Stimulated activated CD4-positive, alpha-beta T cell treated with anti-CD3 and anti-CD28 coated beads, Interleukin-15, amount 100 ng/mL, for 1 hour (primary cell): ENCODE measurements at places on chromosomes 6 and 20.

DNA sequence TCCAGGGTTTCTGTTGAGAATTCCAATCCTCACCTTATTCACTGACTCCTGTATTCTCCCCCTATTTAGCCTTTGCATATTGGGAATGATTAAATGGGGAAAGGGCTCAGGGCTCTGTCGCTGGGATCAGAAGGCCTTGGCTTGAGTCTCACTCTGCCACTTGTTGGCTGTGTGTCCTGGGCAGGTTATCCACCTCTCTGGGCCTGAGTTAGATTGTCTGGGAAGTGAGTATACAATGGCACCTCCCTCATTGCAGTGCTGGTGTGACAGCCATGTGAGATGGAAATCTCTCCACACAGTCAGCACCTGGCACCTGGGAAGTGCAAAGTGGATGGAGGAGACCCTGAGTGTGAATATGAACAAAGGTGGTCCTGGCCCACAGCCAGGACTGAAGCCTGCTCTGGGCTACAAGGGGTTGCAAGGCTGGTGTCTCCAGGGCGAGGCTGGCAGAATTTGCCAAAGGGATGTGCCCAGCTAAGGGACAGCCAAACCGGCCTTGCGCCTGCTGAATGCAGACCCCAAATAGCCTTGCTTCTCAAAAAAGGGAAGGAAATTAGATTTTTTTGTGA lies 200.0 kb upstream of the PMEPA1 start:
- no peak for DNase-seq

- DNase-seq = no peak
Measured at GRCh38 chr20:14687313-14687712, 349.9 kb upstream of the FLRT3 start.

- DNase-seq = no peak
Measured at GRCh38 chr20:46205349-46205748, 87.2 kb downstream of the CD40 start.

GRCh38 chr20:44018259-44018941 lies 103.7 kb downstream of the TOX2 start:
- DNase-seq = no peak

DNA sequence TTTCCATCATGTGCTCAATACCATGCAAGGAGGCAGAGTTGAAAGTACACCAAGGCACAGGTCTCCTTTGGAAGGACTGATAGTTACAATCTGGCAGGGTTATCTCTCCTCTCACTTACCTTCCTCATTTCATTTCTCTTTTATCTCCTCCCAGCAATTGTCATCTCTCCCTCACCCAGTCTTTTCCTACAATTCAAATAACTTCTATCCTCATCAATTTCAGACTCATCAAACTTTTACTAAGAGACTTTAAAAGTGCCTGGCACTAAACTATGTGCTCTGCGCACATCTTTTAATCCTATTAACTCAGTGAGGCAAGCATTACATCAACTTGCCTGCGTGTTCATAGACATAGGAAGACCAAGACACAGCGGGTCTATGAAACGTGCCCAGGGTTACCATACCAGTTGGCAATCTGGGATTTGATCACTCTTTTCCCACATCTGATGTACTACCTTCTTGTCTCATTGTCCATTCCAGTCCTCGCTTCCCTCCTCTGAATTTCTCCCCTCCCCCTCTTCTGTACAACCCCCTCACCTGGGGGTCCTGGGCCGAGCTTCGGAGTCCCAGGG lies 1.2 kb downstream of the VARS1 start:
- no peak for DNase-seq

DNA sequence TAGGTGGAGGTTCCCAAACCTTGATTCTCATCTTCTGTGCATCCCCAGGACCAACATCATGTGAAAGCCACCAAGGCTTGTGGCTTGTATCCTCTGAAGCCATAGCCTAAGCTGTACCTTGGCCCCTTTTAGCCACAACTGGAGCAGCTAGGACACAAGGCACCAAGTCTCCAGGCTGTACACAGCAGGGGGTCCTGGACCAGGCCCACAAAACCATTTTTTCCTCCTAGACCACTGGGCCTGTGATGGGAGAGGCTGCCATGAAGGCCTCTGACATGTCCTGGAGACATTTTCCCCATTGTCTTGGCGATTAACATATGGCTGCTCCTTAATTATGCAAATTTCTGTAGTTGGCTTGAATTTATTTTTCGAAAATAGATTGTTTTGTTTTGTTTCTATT lies 114.8 kb upstream of the LAMA2 start:
- no peak for DNase-seq

DNA sequence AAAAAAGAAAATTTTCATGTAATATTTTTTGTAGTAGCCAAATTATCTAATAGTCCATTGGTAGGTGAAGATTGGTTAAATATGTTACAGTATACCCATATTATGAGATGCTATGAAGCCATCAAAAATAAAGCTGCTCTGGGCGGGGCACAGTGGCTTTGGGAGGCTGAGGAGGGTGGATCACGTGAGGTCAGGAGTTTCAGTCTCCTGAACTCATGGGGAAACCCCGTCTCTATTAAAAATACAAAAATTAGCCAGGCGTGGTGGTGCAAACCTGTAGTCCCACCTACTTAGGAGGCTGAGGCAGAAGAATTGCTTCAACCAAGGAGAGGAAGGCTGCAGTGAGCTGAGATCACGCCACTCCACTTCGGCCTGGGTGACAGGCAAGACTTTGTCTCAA lies 360.5 kb downstream of the KIF16B start:
- no peak for DNase-seq

GRCh38 chr6:140204154-140204553 lies 829.7 kb upstream of the CITED2 start:
- DNase-seq = no peak

GRCh38 chr6:37916675-37917074 lies 97.1 kb downstream of the ZFAND3 start:
- no peak for DNase-seq

- no peak for DNase-seq
Measured at GRCh38 chr6:130035211-130035610, 16.8 kb downstream of the L3MBTL3 start.

GRCh38 chr6:23282252-23283021 lies 713.1 kb downstream of the HDGFL1 start:
- no peak for DNase-seq

DNA sequence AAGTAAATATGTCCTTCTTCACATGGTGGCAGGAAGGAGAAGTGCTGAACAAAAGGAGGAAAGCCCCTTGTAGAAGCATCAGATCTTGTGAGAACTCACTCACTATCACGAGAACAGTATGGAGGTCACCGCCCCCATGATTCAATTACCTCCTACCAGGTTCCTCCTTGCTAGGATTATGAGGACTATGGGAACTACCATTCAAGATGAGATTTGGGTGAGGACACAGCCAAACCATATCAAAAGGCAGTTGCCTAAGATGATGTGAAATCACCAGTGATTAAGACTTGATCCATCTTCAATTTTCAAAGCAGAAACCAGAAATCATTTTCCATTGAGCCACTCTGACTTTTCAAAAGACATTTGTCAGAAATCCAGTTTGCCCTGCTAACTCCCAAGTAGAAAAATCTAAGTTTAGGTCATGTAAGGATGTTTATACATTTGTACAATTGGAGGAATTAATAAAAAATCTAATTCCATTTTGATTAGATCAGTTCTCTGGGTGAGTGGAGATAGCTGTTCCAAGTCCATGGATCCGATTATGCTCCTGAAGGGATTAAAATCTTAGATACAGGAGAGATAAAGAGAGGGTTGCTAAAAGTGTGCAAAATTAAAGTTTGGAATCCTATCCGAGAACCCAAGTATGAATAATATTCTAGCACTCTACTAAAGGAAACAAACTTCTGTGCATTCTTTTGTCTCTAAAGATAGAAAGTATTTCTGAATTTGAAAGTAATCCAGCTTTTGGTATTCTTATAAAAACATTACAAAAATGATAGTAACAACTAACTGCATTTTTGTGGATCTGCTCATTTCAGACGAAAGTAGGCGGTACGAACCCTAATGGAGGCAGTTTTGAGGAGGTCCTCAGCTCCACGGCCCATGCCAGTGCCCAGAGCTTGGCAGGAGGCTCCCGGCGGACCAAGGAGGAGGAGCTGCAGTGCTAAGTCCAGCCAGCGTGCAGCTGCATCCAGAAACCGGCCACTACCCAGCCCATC lies 39.5 kb downstream of the HDDC2 start:
- DNase-seq = no peak

DNA sequence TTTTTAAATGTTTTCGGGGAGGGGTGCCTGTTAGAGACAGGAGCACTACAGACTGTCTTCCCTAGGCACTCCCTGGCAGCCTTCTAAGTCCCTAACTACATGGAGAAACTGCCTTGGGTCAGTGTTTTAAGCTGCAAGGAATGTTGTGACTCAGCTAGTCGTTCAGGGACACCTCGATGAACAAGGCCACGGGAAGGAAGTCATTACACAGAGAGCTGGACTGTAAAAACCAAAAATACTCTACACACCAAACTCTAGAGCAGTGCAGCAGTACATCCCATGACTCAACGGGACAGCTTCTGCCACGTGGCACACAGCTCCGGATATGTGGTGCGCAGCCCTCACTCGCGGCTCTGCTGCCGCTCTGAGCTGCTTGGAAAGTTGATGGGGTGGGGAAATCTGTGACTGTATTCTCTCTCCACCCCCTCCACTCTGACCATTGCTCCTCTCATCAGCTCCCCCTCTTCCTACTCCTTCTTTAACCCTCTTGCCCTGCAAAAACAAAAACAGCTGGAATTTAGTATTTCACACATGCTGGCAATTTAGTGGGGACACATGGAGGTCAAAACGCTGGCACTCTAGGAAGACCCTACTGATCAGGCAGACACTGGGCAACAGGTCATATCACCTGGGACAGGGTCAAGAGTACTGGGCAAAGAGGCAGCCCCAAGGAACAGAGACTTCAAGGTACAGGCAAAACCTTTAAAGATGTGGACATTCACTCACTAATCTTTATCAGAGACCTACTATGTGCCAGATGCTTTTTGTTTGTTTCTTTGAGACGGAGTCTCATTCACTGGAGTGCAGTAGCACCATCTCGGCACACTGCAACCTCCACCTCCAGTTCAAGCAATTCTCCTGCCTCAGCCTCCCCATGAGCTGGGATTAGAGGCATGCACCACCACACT lies 10.9 kb upstream of the LPIN3 start:
- peak; percentile 42 for DNase-seq

DNA sequence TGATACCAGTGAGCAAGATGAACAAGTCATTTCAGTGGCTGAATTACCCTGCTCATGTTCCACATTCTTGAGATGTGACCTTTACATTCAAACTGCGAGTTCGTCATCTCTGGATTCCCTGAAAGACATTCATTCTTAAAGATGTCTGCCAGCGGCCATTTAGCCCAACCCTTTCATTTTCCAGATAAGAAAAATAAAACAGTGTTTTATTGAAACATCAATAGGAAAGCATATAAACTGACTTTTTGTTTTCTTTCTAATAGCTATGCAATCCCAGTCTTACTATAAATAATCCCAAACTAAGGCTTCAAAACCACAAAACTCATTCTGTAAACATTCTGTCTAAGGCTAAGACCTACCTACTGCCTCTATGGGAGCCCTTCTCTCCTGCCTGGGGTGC lies 134.0 kb downstream of the SAMD5 start:
- DNase-seq = no peak

DNA sequence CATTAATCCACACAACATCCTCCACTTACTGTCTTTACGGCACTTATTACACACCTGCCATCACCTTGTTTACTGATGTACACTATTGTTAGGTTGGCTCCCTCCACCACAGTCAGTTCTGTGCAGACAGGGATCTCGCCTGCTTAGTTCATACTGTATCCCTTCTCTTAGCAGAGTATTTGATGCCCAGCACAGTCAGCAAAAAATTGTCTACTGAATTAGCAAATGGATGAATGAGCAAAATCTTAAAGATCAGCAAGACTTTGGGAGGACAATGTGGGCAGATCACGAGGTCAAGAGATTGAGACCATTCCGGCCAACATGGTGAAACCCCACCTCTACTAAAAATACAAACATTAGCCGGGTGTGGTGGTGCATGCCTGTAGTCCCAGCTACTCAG lies 109.8 kb upstream of the ATXN1 start:
- DNase-seq = no peak

- DNase-seq = no peak
Measured at GRCh38 chr20:58967652-58968429, 13.2 kb upstream of the NELFCD start.

DNA sequence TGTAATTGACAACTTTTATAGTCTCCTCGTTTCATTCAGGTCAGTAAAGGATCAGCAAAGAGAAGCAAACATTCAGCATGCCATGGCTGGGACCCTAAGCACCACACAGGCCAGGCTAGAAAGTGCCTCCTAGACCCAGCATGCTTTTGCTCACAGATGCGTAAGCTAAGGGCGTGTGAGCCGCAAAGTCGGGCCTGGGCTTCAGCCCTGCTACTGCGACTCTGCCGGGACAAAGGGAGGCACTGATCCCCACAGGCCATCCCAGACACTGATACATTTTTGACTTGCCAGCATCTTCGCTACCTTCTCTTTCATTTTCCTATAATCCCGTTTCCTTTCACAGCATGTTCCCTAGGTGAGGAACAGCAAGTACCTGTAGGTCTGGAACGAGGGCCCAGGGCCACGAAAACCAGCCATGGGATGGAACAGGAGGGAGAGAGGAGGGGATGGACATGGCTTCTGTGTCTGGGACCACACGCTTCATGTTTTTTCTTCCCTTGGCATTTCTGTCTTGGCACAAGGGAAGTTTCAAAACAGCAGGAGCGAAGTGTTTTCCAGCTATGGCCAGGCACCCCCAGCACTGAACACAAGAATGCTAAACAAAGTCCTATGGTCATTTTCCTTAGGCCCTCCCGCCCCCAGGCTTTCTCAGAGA lies 42.6 kb downstream of the IRF4 start:
- no peak for DNase-seq

DNA sequence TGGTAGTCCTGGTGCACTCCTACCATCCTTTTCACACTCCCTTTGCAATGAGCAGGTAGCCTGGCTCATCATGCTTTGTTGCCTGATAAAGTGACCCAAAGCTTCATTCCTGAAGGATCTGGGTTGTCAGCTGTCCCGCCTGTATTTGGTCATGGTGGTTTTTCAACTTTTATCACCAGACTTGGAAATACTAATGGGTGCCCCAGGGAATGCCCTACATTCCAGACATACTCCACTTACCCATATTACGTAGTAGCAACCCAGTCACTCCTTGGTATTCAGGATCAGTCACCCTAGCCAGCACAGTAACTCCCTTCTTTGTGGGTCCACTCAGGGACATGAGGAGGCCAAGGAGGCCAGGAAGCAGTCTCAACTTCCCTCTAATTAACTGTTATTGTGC lies 199.2 kb downstream of the MAFB start:
- DNase-seq = no peak

- no peak for DNase-seq
Measured at GRCh38 chr6:132789396-132789776, 9.1 kb downstream of the SLC18B1 start.
